ENCODE measurements at places on chromosomes 7 and 10.

DNA sequence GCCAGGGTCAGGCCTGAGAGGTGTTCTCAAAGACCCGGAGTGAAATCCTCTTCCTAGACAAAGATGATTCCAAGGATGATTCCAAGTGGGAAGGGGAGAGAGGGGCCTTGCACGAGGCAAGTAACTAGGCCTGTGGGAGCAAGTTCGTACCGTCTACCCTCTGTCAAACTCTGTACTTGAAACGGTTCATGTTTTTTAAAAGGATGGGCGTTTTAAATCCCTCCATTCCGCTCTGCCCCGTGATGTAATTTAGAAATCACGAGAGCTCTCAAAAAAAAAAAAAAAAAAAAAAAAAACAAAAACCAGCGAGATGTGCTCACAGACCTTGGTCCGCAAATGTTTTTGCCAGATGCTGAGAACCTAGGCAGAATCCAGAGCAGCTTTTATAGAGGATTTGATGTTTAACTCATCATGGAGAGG is 114.7 kb upstream of the CARD11 start:
- DNase-seq = no peak

DNA sequence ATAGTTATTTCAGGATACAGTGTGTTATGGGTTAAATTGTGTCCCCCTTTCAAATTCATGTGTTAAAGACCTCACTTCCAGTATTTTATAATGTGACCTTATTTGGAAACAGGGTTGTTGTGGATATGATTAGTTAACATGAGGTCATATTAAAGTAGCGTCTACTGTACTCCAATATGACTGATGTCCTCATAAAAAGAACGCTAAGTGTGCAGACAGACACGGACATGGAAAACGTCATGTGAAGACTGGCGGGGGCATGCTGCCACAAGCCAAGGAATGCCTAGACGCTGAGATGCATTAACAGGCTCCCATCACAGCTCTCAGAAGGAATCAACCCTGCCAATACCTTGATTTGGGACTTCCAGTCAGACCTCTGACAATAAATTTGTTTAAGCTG is 1.5 kb upstream of the WDR37 start:
- DNase-seq = no peak

GRCh38 chr10:62130948-62131347 is 137.7 kb downstream of the RTKN2 start:
- DNase-seq = no peak

DNA sequence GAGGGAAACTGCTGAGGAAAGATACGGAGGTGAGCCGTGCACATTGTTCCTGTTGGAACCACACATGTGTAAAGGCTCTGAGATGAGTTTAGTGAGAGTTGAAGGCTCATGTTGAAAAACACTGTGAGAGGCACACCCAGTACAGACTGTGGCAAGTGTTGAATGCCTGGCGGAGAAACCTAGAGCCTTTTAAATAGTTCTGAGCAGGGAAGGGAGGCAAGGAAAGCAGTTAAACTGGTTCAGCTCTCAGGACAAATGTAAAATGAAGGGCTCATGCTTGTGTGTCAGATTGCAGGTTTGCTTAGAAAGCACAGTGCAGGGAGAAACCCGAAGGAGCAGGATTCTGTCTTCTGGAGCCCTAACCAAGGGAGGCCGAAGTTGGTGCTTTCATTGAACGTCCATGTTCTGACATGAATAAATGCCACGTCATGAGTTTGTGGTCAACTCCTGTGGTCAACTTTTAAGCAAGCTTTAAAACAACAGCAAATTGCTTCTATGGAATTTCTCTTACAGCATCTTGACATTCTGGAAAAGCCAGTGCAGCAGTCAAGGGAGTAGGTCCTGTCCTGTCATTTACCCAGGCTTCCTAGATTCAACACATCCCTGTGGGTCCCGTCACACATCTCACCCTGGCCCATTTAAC is 650.9 kb upstream of the GALNT17 start:
- DNase-seq = no peak

DNA sequence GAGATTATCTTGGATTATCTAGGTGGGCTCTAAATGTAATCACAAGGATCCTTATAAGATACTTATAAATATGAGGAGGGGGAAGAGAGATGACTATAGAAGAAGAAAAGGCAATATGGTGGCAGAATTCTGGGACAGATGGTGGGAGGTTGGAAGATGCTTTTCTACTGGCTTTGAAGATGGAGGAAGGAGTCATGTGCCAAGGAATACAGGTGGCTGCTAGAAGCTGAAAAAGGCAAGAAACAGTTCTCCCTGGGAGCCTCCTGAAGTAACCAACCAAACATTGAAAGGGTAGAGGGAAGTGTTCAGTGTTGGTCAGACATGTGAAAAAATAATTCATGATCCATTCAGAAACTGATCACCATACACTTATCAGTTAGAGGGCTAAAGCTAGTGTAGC is 213.3 kb downstream of the WDR11 start:
- no peak for DNase-seq

GRCh38 chr10:90412582-90412981 is 445.3 kb downstream of the HTR7 start:
- DNase-seq = no peak

DNA sequence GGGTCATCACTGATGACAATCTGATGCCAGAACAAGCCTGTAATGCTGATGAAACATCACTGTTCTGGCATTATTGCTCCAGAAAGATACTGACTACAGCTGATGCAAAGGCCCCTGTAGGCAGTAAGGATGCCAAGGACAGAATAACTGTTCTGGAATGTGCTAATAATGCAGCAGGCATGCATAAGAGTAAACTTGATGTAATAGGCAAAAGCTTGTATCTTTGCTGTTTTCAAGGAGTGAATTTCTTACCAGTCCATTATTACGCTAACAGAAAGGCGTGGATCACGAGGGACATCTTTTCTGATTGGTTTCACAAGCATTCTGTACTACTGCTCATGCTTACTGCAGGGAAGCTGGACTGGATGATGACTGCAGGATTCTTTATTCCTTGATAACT is 18.7 kb downstream of the LCOR start:
- no peak for DNase-seq

DNA sequence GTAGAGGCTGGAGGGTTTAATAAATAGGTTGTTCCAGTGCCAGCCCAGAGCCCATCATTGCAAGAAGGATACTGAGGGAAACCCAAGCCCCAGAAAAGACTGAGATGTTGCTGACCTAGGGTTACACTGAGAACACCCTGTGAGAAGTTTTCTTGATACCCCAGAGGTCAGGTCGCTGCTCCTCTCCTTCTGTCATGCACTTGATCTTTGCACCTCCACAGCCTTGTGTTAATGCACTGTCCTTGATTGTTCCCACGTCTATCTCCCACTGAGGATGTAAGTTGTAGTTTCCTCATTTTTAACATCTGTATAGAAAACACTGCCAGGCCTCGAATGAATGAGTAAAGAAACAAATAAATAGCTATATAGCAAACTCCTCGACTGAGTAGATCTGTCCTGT is 195.3 kb upstream of the AHR start:
- no peak for DNase-seq

- DNase-seq = no peak
Observed at GRCh38 chr10:95782318-95782717, 26.4 kb downstream of the ENTPD1 start.

- no peak for DNase-seq
Observed at GRCh38 chr10:132890301-132890700, 52.1 kb downstream of the CFAP46 start.

DNA sequence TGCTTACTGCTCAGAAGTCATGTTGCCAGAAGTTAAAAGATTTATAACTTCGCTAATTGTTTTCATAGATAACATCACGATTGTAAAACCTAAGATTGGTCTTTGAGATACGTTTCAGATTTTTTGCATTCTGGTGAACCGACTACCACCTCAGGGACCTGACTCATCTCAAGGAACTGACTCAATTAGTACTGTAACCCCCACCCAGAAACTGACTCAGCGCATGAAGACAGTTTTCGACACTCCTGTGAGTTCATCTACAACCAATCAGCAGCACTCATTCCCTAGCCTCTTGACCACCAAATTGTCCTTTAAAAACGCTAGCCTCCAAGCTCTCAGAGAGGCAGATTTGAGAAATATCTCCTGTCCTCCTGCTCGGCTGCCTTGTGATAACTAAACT is 72.3 kb downstream of the ELMO1 start:
- peak; percentile 33 for DNase-seq

DNA sequence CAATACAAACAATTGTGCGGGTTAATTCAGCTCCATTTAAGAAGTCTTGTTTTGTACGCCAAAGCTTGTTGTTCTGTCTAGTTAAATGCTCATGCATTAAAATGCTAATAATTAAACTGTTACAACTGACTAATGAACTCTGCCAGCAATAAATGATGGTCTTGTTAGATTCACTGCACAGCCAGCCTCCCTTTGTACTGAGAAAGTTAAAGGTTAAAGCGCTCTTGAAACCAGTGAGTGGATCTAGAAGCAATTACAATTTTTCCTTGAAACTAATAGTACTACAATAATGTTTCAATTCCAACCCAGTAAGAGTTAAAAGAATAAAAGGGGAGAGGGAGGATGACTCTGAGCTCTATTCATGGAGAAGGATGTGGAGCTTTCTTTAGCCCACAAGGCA is 233.0 kb downstream of the EMX2 start:
- DNase-seq = no peak

- DNase-seq = no peak
Observed at GRCh38 chr7:90692396-90692795, 96.3 kb downstream of the CDK14 start.

DNA sequence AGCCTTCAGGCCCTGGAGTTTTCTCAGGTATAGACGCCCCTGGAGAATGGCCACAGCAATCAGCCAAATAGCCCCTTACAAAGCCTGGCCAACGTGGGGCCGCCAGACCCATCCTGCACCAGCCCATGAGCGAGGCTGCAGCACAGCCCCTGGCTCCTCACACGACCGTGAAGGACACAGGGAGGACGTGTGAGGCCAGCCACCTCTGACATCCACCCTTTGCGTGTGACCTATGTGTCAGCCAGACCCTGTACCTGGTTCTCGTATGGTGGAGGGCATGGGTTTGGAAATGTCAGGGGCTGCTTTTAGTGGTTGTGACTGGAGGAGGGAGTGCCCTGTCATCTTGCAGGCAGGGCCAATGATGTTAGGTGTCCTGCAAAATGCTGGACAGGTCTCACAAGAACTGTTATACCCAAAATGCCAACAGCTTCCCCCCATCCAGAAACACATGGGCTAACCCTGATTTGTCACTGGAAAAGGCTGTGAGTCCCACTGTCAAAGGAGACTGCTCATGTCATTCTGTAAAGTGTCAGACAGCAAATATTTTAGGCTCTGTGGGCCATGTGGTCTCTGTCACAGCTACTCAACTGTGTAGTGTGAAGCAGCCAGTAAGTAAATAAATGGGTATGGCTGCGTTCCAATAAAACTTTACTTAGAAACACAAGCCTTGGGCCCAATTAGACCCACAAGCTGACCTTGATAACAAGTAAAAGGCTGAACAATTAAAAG is 30.0 kb downstream of the NOD1 start:
- DNase-seq = no peak

GRCh38 chr10:4671451-4672145 is 154.4 kb upstream of the AKR1E2 start:
- no peak for DNase-seq

DNA sequence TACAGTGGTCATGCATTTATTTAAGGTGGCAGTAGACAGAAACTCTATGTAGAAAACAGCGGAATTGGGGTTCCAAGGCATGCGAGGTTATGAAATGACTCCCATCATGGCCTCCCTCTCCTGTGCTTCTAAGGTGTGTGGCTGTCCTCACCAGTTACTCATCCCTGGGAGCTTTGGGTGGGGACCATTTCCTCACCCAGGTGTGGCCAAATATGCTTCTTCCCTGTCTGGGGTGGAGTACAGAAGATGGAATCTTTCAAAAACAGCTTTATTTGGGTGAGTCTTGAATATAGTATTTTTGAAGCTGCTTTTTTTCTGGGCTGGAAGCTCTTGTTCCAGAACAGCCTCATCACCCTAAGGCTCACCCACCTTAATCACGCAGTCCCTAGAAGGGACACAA is 139.0 kb downstream of the NRF1 start:
- DNase-seq = no peak

DNA sequence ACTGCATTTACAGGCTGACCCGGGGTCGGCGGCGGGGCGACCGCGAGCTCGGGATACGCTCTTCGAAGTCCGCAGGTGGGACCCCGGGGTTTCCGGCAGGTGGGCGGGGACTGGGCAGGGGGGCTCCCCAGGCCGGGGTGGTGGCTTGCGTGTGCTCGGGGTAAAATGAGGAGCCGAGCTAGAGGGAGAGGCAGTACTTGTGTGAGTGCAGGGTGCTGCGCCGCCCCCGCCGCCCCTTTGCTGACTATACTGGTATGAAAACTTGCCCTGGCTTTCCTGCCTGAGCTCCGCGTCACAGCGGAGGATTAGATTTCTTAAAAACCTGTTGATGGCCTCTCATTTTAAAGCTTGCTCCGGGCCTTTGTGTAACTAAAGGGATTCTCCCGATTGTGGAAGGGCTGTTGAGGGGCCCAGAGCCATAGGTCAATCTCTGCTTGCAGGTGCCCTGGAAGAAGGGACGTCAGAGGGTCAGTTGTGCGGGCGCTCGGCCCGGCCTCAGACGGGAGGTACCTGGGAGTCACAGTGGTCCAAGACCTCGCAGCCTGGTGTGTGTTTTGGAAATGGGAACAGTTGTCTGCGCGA is 488 bp downstream of the ARMC10 start:
- peak; percentile 77 for DNase-seq

GRCh38 chr10:62662486-62662885 is 142.0 kb upstream of the ADO start:
- DNase-seq = no peak

DNA sequence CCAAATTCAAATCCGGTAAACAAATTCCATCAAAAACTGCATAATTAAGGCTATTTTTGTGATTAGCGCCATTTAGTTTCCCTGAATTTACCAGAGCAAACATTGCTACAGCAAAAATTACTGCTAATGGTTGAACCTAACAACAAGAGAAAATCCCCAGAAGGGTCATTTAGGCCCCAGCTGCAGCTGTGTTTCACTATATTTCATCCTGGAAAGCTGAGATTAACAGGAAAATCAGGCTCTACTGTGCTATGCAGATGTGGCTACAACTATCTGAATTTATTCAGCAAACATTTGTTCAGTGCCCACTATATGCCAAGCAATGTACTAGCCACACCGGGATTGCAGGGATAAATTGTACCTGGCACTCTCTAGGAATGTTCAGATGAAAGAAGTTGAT is 104.0 kb downstream of the PON1 start:
- DNase-seq = no peak
